ENCODE measurements at places on chromosomes 5 and 9. TPM values are rescaled to one million over a fixed set of nuclear protein-coding genes. Genes with fewer than 3 reads are reported as not detected.

GRCh38 chr5:143576711-143577484 is 173.4 kb upstream of the NR3C1 start:
- DNase-seq: no peak

- DNase-seq: no peak
Observed at GRCh38 chr5:131589510-131590348, 45.3 kb downstream of the RAPGEF6 start.

PCDHGB3 gene
- total RNA-seq: 9.2 TPM

- no peak for DNase-seq
Observed at GRCh38 chr9:130915096-130915447, 18.5 kb upstream of the QRFP start.

DNA sequence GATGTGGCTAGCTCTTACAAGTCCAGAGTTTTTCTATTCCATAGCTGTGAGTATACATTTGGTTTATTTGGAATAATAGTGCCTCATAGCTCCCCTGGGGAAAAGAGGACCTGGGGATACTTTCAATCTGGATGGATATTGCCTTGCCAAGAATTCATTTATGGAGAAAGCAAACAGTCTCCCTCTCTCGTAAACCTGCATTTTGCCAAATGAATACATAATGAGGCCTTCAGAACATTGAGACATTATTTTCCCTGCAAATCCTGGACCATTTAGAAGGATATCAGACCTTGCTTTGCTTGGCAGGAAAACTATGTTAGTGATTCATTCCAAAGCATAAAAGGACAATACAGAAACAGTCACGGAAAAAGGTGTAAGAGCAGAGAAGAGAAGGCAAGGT is 569.6 kb upstream of the BRINP1 start:
- DNase-seq: no peak

DNA sequence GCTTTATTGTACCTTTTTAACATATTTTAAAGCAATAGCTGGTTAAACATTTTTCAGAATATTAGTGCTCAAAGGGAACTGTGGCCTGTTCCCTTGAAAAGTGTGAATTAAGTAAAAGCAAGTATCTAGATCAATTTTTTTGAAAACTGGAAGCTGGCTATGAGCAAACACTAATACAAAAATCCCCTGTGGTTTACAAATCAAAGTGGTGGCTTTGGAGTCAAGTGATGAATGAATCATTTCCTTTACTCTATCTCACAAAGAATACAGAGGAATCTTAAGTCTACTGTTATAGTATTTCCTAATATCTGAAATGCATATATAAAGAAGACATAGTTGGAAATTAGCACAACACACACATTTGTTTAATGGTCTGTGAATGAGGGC is 212.4 kb upstream of the C9orf72 start:
- no peak for DNase-seq

DNA sequence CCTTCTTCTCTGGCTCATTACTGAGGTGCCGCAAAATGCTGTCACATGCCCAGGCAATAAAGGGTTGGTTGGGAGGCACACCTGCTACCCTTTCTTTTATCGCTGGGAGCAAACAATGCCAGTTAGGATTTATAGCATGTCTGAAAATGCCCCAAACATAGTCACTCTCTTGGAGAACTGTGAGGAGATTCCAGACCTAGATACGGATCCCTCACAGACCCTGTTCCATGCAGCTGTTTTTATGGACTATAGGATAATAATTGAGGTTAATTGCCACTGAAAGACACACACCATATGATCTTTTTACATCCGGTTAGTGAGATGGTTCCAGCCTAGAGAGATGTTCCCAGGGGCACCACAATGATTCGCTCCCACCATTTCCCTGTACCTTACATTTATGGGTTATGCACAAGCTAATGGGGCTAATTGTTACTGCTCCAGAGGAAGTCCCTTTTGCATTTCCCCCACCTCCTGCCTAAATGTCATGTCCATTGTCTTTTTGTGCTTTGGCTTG is 318.1 kb downstream of the PIK3R1 start:
- no peak for DNase-seq

DNA sequence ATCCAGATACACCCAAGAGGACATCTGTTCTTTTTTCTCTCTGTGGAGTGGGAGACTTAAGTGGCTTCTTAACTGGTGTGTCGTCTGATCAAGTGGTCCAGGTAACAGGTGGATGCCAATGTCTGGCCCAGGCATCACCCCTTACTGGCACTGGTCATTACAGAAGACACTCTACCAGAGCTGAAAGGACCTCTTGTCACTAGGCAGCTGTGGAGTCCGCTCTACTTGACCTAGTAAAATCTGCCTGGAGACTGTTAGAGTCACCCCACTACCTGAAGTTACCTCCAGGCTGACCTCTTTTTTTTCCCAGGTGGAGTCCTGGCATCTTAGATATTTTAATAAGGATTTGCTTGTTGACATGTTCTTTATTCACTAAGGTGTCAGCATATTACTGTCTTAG is 22.5 kb downstream of the FXN start:
- DNase-seq: no peak

GRCh38 chr5:93926831-93927620 is 185.6 kb upstream of the POU5F2 start:
- no peak for DNase-seq

GRCh38 chr9:71765693-71766092 is 2.6 kb downstream of the CEMIP2 start:
- no peak for DNase-seq

DNA sequence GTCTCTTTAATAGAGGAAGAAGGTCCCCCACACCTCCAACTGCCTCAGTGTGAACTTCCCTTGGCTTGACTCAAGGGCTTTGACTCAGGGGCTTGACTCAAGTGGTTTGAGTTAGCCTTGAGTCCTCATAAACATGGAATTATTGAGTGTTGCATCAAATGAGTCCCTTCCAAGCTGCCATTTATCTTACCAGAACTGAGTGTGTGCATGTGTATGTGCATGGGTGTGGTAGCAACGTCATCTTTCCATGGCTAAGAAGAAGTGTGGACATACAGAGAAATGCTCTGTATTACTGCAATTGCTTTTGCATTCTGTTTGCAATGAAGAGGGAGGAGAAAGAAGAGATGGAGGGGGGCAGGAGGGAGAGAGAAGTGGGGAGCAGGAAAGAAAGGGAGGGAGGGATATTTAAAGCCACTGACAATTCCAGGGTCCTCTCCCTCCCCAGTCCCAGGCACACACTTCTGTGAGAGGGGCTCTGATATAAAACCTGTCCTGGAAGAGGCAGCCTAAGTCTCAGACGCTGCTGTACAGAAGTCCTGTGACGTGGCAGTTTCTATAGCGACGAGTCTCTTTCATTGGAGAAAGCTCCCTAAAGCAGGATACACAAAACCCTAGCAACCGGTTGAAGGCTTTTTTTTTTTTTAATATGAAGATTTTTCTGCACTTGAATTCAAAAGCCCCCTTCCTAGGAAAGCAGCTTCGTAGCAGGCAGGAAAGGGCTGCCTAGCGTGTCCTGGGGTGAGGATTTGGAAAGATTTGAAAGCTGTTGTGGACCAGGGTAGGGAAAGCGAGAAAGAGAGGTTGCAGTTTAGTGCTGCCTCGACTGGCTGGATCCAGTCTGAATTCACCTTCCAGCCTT is 93.3 kb upstream of the MAP1B start:
- DNase-seq: no peak

- DNase-seq: no peak
Observed at GRCh38 chr5:129172580-129172979, 78.0 kb downstream of the ISOC1 start.

TEK gene
- total RNA-seq: 24.5 TPM

DNA sequence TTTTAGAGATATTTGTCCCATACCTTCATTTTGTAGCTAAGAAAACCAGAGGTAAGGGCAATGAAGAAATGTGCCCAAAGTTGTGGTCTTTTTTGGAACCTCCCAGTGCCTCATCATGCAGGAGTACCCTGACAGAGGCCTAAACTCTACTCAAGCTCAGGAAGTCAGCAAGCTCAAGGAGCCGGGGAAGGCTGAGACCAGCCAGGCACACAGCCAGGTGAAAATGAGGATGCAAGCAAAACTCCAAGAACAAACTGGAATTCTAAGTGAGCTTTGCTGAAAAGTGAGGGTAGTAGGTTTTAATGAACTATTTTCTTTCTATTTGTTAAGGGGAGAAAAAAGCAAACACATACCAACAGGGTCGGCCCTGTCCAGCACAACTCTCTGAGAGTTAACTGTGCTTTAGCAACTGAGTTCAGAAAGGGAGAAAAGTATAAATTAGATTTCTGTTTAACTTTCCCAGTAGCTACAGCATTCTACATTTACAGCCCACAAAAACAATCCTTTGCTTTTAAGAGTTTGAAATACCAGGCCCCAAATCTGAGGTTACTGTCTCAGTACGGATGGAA is 146.4 kb downstream of the GNAQ start:
- no peak for DNase-seq

GRCh38 chr5:139395844-139396640 is 1.1 kb upstream of the PROB1 start:
- no peak for DNase-seq

- DNase-seq: no peak
Observed at GRCh38 chr5:162654661-162655405, 587.3 kb downstream of the GABRG2 start.

TSSK1B gene
- total RNA-seq: not detected

- DNase-seq: no peak
Observed at GRCh38 chr9:83598487-83598886, 24.5 kb upstream of the IDNK start.

PCDHB5 gene
- 2.4 TPM for total RNA-seq

GRCh38 chr5:143693651-143694252 is 118.2 kb upstream of the HMHB1 start:
- no peak for DNase-seq

GRCh38 chr5:163910226-163910625 is 404.8 kb downstream of the MAT2B start:
- no peak for DNase-seq

SUB1 gene
- total RNA-seq: 176 TPM

All from heart right ventricle (tissue), 16 donors.